GM23338 (cell line): ENCODE measurements at places on chromosomes 11 and 22. TPM values are rescaled to one million over a fixed set of nuclear protein-coding genes. Genes with fewer than 3 reads are reported as not detected.
A peak's percentile ranks its signal among the peaks of the same experiment; 100 is the strongest.

GRCh38 chr22:46069521-46070214 is 80.7 kb upstream of the PPARA start:
- DNase-seq, result no peak

DNA sequence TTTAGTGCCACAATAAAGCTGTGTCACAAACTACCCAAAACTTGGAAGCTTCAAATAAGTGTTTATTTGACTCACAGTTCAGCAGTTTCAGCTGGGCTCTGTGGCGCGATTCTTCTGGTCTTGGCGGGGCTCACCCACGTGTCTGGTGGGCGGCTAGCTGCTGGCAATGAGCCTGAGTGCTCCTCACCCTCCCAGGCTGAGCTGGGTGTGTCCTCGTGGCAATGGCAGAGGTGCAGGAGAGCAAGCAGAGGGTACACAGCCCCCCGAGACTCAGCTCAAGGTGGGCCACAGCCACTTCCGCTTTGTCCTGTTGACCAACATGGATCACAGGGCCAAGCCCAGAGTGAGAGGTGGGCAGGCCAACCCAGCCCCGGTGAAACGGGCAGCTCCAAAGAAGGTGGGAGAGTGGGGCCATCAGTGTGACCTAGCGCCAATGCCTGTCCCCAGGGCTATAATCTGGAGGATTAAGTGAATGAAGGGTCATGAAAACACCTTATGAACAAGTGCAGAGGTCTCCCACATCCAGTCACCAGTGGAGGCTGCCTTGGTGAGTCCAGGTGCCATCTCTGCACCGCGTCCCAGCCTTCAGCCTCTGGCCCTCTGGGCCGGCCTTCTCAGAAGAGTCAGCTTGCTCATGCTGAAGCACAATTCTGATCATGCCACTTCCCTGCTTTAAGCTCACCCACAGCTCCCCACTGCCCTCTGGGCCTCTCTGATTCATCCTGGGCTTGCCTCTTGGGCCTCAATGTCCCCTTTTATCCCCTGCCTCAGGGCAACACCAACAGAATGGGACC is 74.6 kb upstream of the RTL6 start:
- no peak for DNase-seq

The PGM2L1 gene
- 41.0 and 44.4 TPM in 2 replicates for total RNA-seq

DNA sequence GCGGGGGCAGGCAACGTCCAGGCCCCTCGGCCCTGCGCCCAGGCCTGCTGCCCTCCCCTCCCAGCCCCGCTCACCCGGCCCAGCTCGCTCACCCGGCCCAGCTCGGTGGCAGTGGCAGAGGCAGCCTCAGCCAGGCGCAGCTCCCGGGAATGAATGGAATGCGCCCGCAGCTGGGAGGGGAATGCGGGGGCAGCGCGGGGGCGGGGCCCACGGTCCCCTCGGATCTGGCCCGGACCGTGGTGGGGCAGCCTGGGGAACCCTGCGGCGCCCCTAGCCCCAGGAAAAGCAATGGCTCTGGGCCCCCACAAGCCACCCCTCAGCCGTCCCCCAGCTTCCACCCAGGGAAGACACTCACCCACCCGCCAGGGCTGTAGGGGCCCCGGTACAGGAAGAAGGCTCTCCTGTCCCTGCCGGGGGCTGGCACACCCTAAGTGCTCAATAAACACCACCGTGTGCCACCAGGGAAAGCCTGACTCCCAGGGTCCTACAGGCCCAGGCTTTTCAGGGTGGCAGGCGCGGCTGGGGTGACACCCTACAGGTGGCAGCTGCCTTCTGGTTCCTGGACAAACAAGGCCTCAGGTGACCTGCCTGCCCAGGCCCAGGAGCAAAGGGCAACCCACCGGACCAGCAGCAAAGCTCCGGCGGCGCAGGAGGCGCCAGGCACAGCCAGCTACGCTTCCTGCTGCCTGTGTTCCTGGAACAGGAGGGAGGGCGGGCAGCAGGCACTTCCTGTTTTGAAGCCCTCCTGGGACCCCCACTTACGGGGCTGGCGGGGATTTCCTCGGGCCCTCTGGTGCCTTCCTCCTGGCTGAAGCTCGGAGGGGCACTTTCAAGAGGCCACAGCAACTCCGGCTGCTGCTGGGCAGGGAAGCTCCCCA is 13.8 kb downstream of the PLXNB2 start:
- peak; percentile 90 for DNase-seq

The DDI1 gene
- total RNA-seq, result not detected in 2 replicates

- no peak for DNase-seq
Observed at GRCh38 chr11:125258291-125259032, 93.9 kb downstream of the PKNOX2 start.

DNA sequence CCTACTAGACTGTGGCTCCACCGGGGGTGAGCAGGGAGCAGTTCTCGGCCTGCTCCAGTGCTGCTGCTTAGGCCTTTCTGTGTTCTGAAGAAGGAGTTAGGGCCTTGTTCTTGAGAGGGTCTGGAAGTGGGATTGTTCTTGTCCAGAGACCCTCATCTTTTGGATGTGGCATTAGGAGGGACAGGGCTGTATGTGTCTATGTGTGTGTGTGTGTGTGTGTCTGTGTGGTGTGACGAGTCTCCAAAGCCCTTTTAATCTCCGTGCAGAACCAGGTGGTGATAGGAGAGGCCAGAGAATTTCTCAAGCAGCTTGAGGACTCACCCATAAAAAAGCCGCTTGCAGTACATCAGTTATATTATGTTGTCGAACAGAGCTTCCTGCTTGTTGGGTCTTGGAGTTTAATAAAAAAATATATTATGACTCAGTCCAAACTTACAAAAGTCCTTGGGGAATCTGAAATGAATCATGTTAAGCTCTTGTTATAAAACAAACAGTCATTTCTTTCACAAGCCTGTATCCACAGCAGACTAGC is 196.5 kb downstream of the TENM4 start:
- no peak for DNase-seq

- DNase-seq, result peak; percentile 64
Observed at GRCh38 chr11:63841554-63841953, 2.6 kb downstream of the MARK2 start.

GRCh38 chr11:12585861-12586260 is 88.4 kb upstream of the TEAD1 start:
- DNase-seq, result no peak
